Left ventricle myocardium inferior (tissue), 1 donor: ENCODE measurements at places on chromosomes 16 and 17. TPM values are rescaled to one million over a fixed set of nuclear protein-coding genes. Genes with fewer than 3 reads are reported as not detected.
A peak's percentile ranks its signal among the peaks of the same experiment; 100 is the strongest.

Gene TVP23A
- total RNA-seq = 0.22 TPM

Gene CDRT4
- total RNA-seq = 1.4 TPM

- no peaks in the 10 kb centered on the region for H3K4me1 ChIP-seq
- DNase-seq = no peak
- H3K27ac ChIP-seq = no peak overlapping the region
- H3K27me3 ChIP-seq = peaks cover 99% of the 10 kb centered on the region
- H3K4me3 ChIP-seq = no peak overlapping the region
Observed at GRCh38 chr17:72572604-72573491, 452.0 kb downstream of the SOX9 start.

Gene STAC2
- total RNA-seq = 0.36 TPM

GRCh38 chr17:73278049-73278464 is 16.4 kb upstream of the CPSF4L start:
- H3K27me3 ChIP-seq = no peaks in the 10 kb centered on the region
- peak overlapping the region; percentile 89 for H3K27ac ChIP-seq
- peaks cover 23% of the 10 kb centered on the region for H3K36me3 ChIP-seq
- DNase-seq = no peak

DNA sequence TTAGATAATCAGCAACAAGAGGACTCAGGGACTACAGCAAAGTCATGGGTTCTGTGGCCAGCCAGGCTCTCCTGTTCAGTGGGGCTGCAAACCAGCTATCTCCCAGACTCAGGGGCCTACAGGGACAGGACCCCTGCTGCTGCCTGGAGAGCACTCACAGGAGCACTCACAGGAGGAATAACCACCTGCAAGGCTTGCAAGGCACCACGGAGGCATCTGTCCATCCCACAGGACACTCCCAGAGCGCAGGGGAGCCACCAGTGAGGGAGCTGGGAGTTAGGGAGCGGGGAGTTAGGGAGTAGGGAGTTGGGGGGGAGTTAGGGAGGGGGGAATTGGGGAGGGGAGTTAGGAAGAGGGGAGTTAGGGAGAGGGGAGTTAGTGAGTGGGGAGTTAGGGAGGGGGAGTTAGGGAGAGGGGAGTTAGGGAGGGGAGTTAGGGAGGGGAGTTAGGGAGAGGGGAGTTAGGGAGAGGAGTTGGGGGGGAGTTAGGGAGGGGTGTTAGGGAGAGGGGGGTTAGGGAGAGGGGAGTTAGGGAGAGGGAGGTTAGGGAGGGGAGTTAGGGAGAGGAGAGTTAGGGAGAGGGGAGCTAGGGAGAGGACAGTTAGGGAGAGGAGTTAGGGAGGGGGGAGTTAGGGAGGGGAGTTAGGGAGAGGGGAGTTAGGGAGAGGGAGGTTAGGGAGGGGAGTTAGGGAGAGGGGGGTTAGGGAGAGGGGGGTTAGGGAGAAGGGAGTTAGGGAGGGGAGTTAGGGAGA is 5.7 kb downstream of the CANT1 start:
- H3K27ac ChIP-seq = no peak overlapping the region
- no peak for DNase-seq
- H3K4me1 ChIP-seq = peaks cover 59% of the 10 kb centered on the region
- H3K36me3 ChIP-seq = peaks cover 8% of the 10 kb centered on the region

GRCh38 chr16:79632289-79632688 is 31.8 kb upstream of the MAF start:
- H3K4me3 ChIP-seq = no peak overlapping the region
- peaks cover 6% of the 10 kb centered on the region for H3K27me3 ChIP-seq
- no peaks in the 10 kb centered on the region for H3K36me3 ChIP-seq
- no peak for DNase-seq
- no peaks in the 10 kb centered on the region for H3K4me1 ChIP-seq

- H3K36me3 ChIP-seq = peaks cover 30% of the 10 kb centered on the region
- H3K27me3 ChIP-seq = no peaks in the 10 kb centered on the region
- H3K4me3 ChIP-seq = no peak overlapping the region
- no peak overlapping the region for H3K27ac ChIP-seq
Observed at GRCh38 chr17:50539762-50540559, 7.0 kb upstream of the SPATA20 start.

- no peaks in the 10 kb centered on the region for H3K36me3 ChIP-seq
- peak; percentile 67 for DNase-seq
- peaks cover 3% of the 10 kb centered on the region for H3K27me3 ChIP-seq
- no peak overlapping the region for H3K4me3 ChIP-seq
- peak overlapping the region; percentile 21 for H3K27ac ChIP-seq
Observed at GRCh38 chr16:67301080-67301782, 21.9 kb downstream of the PLEKHG4 start.

GRCh38 chr16:56387396-56387795 is 37.9 kb downstream of the AMFR start:
- H3K36me3 ChIP-seq = peaks cover 96% of the 10 kb centered on the region
- H3K27ac ChIP-seq = no peak overlapping the region
- no peaks in the 10 kb centered on the region for H3K27me3 ChIP-seq
- peaks cover 8% of the 10 kb centered on the region for H3K4me1 ChIP-seq
- DNase-seq = no peak

Gene TEX14
- 0.19 TPM for total RNA-seq

Gene C16orf92
- total RNA-seq = not detected
